ENCODE measurements at places on chromosomes 3 and 15.

DNA sequence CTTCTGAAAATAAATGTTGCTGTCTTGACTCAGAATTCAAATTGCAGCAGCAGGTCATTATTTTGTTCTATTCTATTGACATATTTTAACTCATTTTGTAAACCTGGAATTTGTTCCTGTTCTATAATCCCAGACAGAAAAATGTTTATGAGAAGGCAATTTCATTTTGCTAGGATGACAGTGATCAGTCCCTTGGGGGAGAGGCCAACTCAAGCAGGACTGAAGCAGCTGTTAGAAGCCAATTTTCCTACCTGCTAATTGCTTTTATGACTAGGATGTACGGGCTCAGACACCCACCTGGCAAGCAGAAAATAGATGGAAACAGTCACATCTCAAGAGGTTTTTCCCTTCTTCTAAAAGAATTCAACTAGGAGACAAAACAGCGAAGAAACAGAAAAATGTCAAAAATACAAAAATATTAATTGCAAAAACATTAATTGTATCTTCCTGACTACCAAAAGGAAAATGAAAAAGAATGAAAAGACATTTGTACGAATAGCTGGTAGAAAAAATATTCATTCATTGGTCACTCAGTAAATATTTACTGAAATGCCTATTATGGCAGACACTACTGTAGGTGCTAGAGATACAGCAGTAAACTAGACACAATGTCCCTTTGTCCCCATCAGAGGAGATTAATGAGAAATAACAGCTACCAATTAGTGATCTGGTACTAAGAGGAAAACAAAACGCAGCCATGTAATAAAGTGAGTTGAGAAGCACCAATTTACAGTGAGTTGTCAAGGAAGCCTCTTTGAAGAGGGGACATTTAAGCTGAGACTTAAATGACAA is 73.5 kb downstream of the PEAK1 start:
- no peak for DNase-seq

- no peak for DNase-seq
These were observed 41.7 kb upstream of the SEC22A start for GRCh38 chr3:123159926-123160635.

DNA sequence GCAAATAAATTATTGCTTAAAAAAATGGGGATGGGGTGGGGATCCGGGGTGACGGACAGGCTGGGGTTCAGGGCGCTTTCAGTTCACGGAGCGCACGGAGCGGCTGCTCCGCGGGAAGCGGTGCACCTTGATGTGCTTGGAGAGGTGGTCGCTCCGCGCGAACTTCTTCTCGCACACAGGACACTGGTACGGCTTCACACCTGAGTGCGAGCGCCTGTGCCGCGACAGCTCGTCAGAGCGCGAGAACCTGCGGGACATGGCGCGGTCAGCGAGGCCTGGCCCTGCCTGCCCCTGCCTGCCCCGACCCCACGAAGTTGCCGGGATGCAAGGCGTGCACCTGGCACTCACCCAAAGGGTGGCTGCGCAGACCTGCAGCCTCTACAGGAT is 13.6 kb downstream of the KLF15 start:
- no peak for DNase-seq

DNA sequence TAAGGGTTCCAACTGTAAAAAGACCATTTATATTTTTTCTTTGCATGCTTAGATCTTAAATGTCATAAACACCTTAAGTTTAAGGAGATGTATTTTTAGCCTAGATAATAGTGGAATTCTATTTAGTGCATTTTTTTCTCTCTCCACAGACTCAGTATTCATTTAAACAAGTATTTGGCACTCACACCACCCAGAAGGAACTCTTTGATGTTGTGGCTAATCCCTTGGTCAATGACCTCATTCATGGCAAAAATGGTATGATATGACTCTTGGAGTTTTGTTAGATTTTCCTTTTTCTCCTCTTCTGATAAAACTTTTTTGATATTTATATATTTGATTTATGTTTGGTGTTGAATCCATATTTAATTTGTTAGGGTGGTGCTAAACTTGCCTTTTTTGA is 7.3 kb downstream of the KIF23 start:
- no peak for DNase-seq

- no peak for DNase-seq
These were observed 23.1 kb downstream of the ABHD6 start for GRCh38 chr3:58260733-58261132.

DNA sequence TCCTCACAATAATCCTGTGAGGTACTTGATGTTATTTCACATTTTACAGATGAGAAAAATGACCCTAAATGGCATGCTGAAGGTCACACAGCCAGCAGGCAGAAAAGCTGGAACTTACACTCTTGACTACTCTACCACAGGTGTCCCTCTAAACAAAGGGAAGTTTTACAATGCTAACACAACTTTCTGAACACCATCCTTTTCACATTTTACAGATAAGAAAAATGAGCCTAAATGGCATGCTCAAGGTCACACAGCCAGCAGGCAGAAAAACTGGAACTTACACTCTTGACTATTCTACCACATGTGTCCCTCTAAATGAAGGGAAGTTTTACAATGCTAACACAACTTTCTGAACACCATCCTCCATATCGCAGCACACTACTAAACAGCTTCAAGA is 35.6 kb downstream of the TMCC1 start:
- DNase-seq, result no peak

- no peak for DNase-seq
These were observed 105.3 kb upstream of the ACP3 start for GRCh38 chr3:132211896-132212295.

DNA sequence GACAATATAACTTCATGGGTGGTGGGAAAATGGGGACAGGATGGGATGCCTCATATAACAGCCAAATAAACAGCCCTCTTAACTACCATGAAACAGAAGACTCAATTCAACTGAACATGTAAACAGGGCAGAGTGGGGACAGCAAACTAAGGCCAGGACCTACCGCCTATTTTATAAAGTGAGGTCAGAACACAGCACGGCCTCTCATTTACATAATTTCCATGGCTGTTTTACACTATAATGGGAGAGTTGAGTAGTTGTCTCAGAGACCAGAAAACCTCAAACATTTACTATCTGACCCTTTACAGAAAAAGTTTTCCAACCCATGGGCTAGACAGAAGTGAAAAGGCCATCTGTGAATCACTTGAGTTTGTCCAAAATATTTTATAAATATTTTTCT is 56.7 kb upstream of the SNRPA1 start:
- DNase-seq, result no peak

- DNase-seq, result no peak
These were observed 106.6 kb downstream of the ARPP21 start for GRCh38 chr3:35745802-35746484.

- DNase-seq, result no peak
These were observed 70.0 kb downstream of the MDFIC2 start for GRCh38 chr3:70242297-70242882.

- DNase-seq, result no peak
These were observed 218.6 kb downstream of the TBC1D2B start for GRCh38 chr15:77858792-77859490.

DNA sequence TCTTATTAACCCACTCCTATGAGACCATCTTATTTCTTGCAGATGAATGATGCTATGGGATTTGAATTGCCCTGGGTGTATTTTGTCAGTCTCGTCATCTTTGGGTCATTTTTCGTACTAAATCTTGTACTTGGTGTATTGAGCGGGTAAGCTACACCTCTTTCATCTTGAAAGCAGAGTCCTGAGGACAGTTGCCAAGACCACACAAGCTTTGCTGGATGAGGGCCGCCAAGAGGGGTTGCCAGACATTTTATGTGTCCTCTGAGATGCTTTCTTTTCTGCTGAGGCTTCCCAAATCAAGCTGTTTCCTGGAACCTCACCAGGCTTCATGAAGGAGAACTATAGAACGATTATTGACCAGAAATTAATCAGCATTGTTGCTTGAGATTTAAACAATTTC is 173.2 kb downstream of the CHDH start:
- no peak for DNase-seq

- no peak for DNase-seq
These were observed 88.9 kb upstream of the PTX3 start for GRCh38 chr3:157347577-157348303.

DNA sequence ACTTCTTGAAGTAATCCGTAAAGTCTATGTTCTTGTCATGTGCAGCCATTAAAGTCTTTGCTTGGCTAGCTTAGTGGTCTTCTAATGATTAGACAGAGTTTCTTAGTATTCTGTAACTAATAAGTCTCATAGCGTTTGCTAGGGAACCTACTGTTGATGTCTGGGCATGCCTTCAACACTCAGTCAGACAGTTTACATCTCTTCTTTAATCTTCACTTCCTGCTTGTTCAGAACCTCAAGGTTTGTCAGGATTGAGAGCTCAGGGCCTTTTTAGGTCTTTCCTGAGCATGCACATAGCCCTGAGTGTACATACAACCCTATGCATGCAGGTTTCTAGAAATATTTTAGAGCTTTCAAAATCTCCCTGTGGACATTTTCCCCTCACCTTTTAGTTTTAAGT is 426.3 kb downstream of the AGBL1 start:
- DNase-seq, result no peak

GRCh38 chr3:147431751-147432150 is 22.6 kb downstream of the ZIC1 start:
- DNase-seq, result no peak

DNA sequence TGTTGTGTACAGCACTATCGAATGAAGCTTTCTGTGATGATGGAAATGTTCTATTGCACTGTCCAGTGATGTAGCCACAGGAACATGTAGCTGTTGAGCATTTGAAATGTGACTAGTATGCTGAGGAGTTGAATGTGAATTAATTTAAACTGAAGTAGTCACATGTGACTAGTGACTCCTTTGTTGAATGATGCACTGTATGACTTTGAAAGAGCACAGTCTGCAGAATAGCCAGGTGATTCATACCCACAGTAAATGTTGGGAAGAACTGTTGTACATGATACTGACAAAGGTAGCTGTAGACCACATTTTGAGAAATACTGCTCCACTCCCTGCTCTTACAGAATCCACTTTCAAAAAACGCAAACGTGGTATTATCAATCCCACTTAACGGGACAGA is 34.0 kb upstream of the ACTL6A start:
- no peak for DNase-seq

- DNase-seq, result no peak
These were observed 67.1 kb downstream of the ABHD5 start for GRCh38 chr3:43757666-43758321.

- DNase-seq, result no peak
These were observed 6.6 kb downstream of the DUOX1 start for GRCh38 chr15:45136378-45136764.

- DNase-seq, result no peak
These were observed 346.8 kb downstream of the EPHA6 start for GRCh38 chr3:97161169-97161568.

GRCh38 chr3:48088056-48088748 is 72.0 kb upstream of the MAP4 start:
- peak; percentile 32 for DNase-seq

GRCh38 chr15:88100181-88100580 is 156.4 kb downstream of the NTRK3 start:
- peak; percentile 11 for DNase-seq

- no peak for DNase-seq
These were observed 143.5 kb upstream of the CNTN4 start for GRCh38 chr3:1955170-1955569.

- no peak for DNase-seq
These were observed 106.2 kb downstream of the CPNE4 start for GRCh38 chr3:131928593-131928992.

DNA sequence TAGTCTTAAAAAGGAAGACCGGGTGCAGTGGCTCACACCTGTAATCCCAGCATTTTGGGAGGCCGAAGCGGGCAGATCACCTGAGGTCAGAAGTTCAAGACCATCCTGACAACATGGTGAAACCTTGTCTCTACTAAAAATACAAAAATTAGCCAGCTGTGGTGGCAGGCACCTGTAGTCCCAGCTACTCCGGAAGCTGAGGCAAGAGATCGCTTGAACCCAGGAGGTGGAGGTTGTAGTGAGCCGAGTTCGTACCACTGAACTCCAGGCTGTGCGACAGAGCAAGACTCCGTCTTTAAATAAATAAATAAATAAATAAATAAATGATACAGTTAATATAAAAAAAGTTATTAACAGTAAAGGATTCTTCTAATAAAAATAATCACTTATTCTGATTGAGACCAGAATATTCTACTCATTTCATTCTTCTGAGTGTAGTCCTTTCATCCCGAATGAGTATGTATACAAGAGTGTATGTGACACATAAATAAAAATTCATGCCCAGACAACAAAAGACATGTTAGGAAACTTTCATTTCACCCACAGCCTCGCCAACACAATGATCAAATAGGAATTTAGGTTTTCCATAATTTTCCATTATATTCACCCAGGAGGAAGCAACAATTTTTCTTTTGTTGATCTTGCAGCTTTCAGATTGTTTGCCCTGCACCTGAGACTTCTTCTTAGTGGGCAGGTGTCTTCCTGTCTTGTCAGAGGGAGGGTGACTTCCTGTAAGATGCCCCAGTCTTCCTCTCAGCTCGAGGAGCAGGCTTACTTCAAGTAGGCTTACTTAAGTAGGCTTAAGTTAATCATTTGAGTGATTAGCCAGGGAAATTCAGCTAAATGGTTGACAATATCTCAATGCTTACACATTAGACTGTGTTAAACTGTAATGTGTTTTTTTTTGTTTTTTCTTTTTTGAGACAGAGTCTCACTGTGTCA is 7.8 kb upstream of the NUP210 start:
- no peak for DNase-seq
